Mucosa of descending colon (tissue), 3 donors: ENCODE measurements at places on chromosomes 7 and 10.

- DNase-seq: no peak
These were observed 279.3 kb upstream of the SHH start for GRCh38 chr7:156091519-156092080.

DNA sequence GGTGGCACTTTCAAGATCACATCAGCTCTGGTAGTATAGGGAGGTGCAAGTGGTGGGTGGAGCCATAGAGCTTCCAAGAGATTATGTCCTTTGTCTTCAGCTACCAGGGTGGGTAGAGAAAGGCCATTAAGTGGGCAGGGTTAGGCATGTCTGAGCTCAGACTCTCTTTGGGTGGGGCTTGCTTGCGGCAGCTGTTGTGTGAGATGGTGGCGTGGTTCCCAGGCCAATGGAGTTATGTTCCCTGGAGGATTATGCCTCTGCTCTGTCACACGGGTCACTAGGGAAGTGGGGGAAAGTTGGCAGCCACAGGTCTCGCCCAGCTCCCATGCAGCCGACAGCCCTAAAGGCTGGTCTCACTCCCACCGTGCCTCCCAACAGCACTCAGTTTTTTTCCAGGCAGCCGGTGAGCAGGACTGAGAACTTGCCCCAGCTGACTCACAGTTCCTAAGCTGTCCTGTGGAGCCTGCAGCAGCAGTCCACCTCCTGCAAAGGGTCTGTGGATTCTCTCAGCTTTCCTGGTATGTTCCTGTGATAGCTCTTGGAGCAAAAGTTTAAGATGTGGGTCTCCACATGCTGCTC lies 459.0 kb downstream of the SH2D4B start:
- DNase-seq: peak; percentile 27

DNA sequence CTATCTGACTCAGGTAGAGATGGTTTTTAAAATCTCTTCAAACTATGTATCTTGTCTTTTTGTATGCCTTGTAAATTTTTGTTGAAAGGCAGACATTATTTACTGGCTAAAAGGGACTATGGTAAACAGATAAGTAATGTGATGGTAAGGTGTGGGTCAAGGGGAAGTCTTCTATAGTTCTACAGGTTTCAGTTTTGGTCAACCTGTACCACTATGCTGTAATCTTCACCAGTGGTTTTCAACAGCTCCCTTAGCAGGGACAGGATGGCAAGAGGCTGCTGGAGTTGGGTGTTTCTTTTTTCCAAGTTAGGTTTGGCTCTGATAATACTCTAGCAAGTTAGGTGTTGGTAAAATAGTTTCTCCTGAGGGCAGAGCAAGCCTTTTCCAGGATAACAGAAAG lies 32.7 kb upstream of the FZD8 start:
- DNase-seq: no peak

GRCh38 chr7:32582036-32582435 lies 86.7 kb downstream of the AVL9 start:
- DNase-seq: no peak

DNA sequence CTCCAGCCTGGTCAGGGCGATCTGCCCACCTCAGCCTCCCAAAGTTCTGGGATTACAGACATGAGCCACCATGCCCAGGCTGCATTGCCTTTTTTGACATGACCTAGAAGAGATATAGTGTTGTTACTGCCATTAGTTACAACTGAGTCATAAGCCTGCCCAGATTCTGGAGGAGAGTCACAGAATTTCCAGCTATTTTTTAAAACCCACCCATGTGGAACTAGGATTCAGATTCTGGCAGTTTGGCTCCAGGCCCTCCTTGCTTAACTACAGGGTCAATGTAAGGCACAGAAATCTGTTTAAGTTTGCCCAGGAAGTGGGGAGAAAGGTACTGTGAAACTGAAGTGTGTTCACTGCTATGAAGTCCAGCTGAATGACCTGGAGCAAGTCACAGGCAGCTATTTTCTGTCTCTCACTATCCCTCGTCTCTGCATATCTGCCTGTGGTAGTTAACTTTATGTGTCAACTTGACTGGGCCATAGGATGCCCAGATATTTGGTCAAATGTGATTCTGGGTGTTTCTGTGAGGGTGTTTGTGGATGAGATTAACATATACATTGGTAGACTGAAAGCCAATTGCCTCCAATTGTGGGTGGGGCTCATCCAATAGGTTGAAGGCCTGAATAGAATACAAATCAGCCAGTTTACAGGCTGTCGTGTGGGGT lies 8.4 kb upstream of the MARVELD1 start:
- DNase-seq: no peak

DNA sequence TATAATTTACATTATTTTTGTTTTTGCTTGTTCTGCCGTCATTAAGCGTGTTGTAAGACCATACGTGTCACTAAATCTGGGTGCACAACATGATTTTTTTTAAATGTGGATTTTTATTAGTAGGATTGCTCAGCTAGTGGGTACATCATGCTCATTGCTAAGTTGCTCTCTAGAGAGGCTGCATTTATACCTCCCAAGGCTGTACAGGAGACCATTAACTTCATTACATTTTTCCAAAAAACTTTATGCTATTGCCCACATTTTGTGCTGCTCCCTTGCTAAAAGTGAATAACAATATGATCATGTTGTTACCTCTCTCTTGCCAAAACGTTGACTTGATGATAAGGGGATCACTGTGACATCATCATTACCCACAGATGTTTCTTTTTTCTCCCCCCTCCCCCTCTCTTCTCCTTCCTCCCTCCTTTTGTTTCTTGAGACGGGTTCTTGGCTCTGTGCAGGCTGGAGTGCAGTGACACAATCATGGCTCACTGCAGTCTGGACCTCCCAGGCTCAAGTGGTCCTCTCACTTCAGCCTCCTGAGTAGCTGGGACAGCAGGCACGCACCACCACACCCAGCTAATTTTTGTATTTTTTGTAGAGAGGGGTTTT lies 65.1 kb downstream of the BMPR1A start:
- no peak for DNase-seq

GRCh38 chr10:60042914-60043313 lies 136.6 kb upstream of the CCDC6 start:
- no peak for DNase-seq

GRCh38 chr10:118783776-118784545 lies 29.2 kb upstream of the CACUL1 start:
- no peak for DNase-seq
